Right lobe of liver (tissue), 6 donors: ENCODE measurements at places on chromosomes 16 and 17. TPM values are rescaled to one million over a fixed set of nuclear protein-coding genes. Genes with fewer than 3 reads are reported as not detected.

Gene CA10
- total RNA-seq, result not detected

Gene FSCN2
- total RNA-seq, result 0.22 TPM

Gene OR4D1
- not detected for total RNA-seq

Gene GPR142
- 0.24 TPM for total RNA-seq

Gene IRX6
- total RNA-seq, result not detected

Gene KIFC3
- total RNA-seq, result 20.3 TPM

Gene RNF112
- total RNA-seq, result 0.12 TPM

Gene SCN4A
- 0.12 TPM for total RNA-seq

Gene ANKS4B
- total RNA-seq, result 16.3 TPM

Gene COX6A2
- 4.8 TPM for total RNA-seq
